ENCODE measurements at places on chromosomes 11 and 22.

- H3K27me3 ChIP-seq: no peaks in the 10 kb centered on the region
- no peak overlapping the region for H3K27ac ChIP-seq
- no peaks in the 10 kb centered on the region for H3K36me3 ChIP-seq
- DNase-seq: no peak
- no peak overlapping the region for H3K4me3 ChIP-seq
- no peaks in the 10 kb centered on the region for H3K4me1 ChIP-seq
These were observed 509.0 kb upstream of the LARGE1 start for GRCh38 chr22:34429314-34429713.

DNA sequence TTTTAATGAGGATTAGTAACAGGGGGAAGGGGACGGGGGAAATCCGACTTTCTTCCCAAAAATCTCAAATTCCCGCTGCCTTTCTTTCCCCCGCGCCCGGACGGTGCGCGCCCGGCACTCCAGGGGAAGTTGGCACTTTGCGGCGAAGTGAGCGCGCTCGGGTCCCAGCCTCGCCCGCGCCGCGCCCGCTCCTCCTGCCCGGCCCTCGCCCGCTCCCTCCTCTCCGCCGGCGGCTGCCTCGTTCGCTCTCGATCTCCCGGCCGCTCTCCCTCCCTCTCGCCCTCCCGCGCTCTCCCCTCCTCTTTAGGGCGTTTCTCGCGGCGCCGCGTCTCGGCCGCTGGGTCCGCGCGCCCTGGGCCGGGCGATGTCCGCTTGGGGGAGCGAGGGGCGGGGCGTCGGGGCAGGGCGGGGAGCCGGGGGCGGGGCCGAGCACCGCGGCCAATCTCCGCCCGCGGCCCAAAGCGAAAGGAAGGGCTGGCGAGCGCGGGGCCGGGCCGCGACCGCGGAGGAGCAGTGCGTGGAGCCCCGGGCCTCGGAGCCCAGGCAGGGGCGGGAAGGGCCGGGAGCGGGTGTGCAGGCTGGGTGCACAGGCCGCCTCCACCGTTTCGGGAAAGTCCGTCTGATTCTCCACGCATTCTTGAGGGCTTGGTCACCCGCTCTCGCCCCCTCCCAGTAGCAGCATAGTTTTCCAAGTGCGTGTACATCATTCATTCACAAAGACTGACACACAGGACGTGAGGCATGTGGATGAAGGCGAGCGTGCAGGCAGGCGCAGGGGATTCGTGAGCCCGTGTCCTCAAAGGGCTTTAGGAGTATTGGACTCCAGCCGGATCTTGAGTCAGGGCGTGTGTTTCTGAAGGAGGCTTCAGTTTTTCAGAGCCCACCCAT lies 65.1 kb downstream of the ETS1 start:
- H3K4me3 ChIP-seq: peak overlapping the region; percentile 96
- peak; percentile 94 for DNase-seq
- H3K4me1 ChIP-seq: peaks cover 45% of the 10 kb centered on the region

- H3K27me3 ChIP-seq: no peaks in the 10 kb centered on the region
- peaks cover 11% of the 10 kb centered on the region for H3K4me1 ChIP-seq
- H3K36me3 ChIP-seq: peaks cover 11% of the 10 kb centered on the region
- DNase-seq: no peak
These were observed 20.8 kb upstream of the ZBED5 start for GRCh38 chr11:10878408-10879214.

DNA sequence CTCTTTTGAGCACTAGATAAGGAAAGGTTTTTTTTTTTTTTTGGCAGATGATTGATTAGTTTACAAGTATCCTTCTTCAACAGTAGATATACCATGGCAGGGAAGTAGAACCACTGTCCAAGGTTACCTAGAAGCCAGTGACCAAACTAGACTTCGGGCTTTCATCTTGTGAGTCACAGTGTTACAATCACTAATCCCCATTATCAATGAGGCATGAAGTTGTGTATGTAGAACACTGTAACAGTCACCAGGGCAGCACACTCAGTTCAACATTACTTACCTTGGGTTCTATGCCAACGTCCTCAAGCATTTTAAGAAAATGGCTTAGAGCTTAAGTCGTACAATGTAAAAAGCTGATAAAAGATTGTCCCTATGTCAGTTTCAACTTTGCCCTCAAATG lies 430.9 kb downstream of the ETS1 start:
- DNase-seq: no peak
- H3K4me1 ChIP-seq: peaks cover 7% of the 10 kb centered on the region
- no peak overlapping the region for H3K27ac ChIP-seq
- no peaks in the 10 kb centered on the region for H3K36me3 ChIP-seq

GRCh38 chr11:84740050-84740449 lies 887.1 kb downstream of the DLG2 start:
- no peak for DNase-seq
- no peaks in the 10 kb centered on the region for H3K27me3 ChIP-seq
- H3K36me3 ChIP-seq: no peaks in the 10 kb centered on the region
- no peak overlapping the region for H3K27ac ChIP-seq
- no peaks in the 10 kb centered on the region for H3K4me1 ChIP-seq

- H3K4me3 ChIP-seq: no peak overlapping the region
- no peak overlapping the region for H3K27ac ChIP-seq
- H3K27me3 ChIP-seq: peaks cover 16% of the 10 kb centered on the region
- no peaks in the 10 kb centered on the region for H3K4me1 ChIP-seq
- peak; percentile 67 for DNase-seq
These were observed 16.4 kb upstream of the MRGPRX2 start for GRCh38 chr11:19076744-19077589.

DNA sequence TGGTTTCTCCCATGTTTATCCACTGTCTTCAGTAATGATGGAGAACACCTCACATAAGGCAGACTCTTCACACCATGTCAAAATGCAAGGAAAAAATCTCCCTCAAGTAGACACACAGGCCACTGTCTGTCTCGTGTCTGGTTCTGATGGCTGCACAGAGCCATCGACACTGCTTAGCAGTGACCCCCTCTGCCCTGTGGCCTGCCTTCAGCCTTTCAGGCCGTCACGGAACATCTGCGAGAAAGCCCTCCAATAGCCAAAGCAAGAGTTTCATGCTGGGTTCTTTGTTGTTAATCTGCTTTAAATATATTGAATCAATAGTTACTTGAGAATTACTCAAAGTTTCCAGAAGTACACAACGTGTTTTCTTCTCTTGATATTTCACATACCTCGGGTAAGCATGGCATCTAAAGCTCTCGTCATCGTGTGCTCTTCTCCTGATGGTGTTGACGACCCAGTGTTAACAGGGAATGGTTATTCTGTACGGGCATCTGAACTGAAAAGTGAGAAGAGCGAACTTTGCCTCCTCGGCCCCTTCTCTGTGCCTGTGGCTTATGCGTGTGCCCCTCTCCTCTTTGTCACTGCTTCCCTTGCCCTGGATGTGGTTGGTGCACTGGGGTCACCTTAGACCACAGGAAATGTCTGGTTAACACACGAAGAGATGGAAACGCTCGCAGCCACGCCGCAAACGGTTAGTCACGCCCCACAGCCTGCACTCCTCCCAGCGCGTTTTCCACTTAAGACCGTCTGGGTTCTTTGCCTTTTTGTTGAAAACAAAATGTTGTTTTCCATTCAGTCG lies 33.4 kb upstream of the CTTN start:
- H3K4me3 ChIP-seq: peak overlapping the region; percentile 37
- DNase-seq: peak; percentile 69
- H3K27ac ChIP-seq: peak overlapping the region; percentile 39
- H3K27me3 ChIP-seq: peaks cover 10% of the 10 kb centered on the region

DNA sequence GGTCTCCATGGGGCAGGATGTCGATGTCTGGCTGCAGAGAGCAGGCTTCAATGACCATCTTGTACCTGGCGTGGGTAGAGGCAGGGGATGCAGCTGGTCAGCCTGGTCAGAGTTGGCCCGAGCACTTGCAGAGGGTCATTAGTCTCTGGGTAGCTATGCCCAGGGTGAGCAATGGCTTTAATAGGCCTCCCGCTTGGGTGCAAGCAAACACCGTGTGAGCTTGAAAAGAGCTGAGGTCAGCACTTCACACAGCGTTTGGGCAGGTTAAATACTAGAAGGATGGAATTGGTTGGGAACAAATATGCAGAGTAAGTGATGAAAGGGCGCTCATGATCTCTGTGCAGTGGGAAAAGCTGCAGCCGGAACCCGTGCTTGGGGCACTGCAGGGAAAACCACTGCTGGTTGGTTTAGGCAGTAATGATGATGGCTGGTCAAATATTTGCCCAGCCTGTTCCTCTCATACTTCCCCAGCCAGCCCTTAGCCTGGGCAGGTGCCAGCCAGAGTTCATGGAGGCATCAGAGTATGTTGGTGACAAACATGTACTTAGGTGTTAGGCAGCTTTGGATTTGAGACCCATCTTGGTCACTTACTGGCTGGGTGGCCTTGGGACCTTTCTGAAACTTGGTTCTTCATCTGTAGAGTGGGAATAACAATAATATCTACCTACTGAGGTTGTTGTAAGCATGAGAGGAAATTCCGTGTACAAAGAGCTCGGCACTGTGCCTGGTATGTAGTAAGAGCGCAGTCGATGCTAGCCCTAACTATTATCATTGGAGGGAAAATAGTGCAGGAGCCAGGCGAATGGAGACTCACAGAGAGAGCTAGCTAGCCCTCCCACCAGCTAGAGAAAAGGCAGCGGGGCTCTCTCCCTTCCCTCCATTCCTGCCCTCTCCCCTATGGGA lies 25.2 kb upstream of the KCNJ11 start:
- H3K4me3 ChIP-seq: no peak overlapping the region
- no peak for DNase-seq
- no peaks in the 10 kb centered on the region for H3K36me3 ChIP-seq
- peaks cover 51% of the 10 kb centered on the region for H3K4me1 ChIP-seq
- H3K27me3 ChIP-seq: peaks cover 66% of the 10 kb centered on the region
- H3K27ac ChIP-seq: peak overlapping the region; percentile 86

GRCh38 chr22:17250380-17251082 lies 31.3 kb upstream of the ADA2 start:
- DNase-seq: no peak
- H3K27ac ChIP-seq: no peak overlapping the region
- peaks cover 33% of the 10 kb centered on the region for H3K27me3 ChIP-seq
- H3K4me1 ChIP-seq: peaks cover 3% of the 10 kb centered on the region
- H3K4me3 ChIP-seq: no peak overlapping the region

GRCh38 chr11:47426062-47426956 lies at the start of gene PSMC3:
Gene PSMC3, minus strand, starts transcription at chr11:47426439. Its CDS starts 160 bp downstream, at chr11:47426279.
- H3K4me1 ChIP-seq: peaks cover 35% of the 10 kb centered on the region
- peak; percentile 99 for DNase-seq
- H3K27ac ChIP-seq: peak within 1 kb of the TSS; percentile 99
- H3K4me3 ChIP-seq: peak within 1 kb of the TSS; percentile 100
- H3K36me3 ChIP-seq: peaks cover 41% of the 10 kb centered on the region

DNA sequence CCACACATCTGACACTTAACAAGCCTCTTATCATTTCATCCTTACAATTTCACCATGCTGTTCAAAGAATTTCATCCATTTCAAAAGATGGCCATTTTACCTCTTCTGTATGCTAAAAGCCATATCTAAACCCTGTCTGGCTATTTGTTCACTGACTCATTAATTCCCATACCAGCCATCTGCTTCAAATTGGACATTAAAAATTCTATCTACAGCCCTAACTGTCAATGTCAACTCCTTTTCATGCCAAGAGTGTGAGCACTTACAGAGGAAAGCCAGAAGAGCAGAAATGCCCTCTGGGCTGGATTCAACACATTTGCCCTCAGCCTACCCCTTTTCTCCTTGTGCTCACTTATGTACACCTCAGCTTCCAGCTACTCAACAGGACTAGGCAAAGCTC lies 59.2 kb downstream of the SYTL2 start:
- H3K27ac ChIP-seq: peak overlapping the region; percentile 97
- peaks cover 98% of the 10 kb centered on the region for H3K4me1 ChIP-seq
- H3K4me3 ChIP-seq: peak overlapping the region; percentile 54

GRCh38 chr11:96373826-96374225 lies 15.9 kb downstream of the CCDC82 start:
- H3K4me3 ChIP-seq: no peak overlapping the region
- H3K27me3 ChIP-seq: no peaks in the 10 kb centered on the region
- H3K4me1 ChIP-seq: peaks cover 3% of the 10 kb centered on the region
- H3K27ac ChIP-seq: no peak overlapping the region

- peaks cover 13% of the 10 kb centered on the region for H3K36me3 ChIP-seq
- H3K27me3 ChIP-seq: peaks cover 43% of the 10 kb centered on the region
- peaks cover 3% of the 10 kb centered on the region for H3K4me1 ChIP-seq
- H3K27ac ChIP-seq: no peak overlapping the region
- no peak overlapping the region for H3K4me3 ChIP-seq
These were observed 22.8 kb downstream of the PIM3 start for GRCh38 chr22:49983148-49984042.

- no peak overlapping the region for H3K4me3 ChIP-seq
- H3K27me3 ChIP-seq: no peaks in the 10 kb centered on the region
- no peaks in the 10 kb centered on the region for H3K4me1 ChIP-seq
These were observed 392.3 kb upstream of the ARHGAP42 start for GRCh38 chr11:100294748-100295147.

GRCh38 chr22:19522881-19523239 lies 1.4 kb downstream of the CLDN5 start:
- H3K27me3 ChIP-seq: peaks cover 52% of the 10 kb centered on the region
- no peak for DNase-seq
- H3K36me3 ChIP-seq: peaks cover 7% of the 10 kb centered on the region
- no peak overlapping the region for H3K27ac ChIP-seq

GRCh38 chr22:26781596-26781995 lies 124.2 kb downstream of the MIAT start:
- H3K4me1 ChIP-seq: peaks cover 3% of the 10 kb centered on the region
- H3K27me3 ChIP-seq: no peaks in the 10 kb centered on the region
- no peak overlapping the region for H3K27ac ChIP-seq
- H3K36me3 ChIP-seq: peaks cover 43% of the 10 kb centered on the region
- no peak for DNase-seq
- H3K4me3 ChIP-seq: no peak overlapping the region

DNA sequence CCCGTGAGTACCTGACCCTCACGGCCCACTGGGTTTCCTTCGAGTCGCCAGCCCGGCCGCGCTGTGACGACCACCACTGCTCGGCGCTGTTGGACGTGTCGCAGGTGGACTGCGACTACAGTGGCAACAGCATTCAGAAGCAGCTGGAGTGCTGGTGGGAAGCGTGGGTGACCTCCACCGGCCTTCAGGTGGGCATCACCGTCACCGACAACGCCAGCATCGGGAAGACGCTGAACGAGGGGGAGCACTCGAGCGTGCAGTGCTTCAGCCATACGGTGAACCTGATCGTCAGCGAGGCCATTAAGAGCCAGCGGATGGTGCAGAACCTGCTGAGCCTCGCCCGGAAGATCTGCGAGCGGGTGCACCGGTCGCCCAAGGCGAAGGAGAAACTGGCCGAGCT lies 32.2 kb downstream of the ZBED4 start:
- H3K27me3 ChIP-seq: no peaks in the 10 kb centered on the region
- no peak overlapping the region for H3K27ac ChIP-seq
- H3K4me1 ChIP-seq: peaks cover 5% of the 10 kb centered on the region
- DNase-seq: no peak
- H3K4me3 ChIP-seq: no peak overlapping the region

All from activated naive CD4-positive, alpha-beta T cell treated with anti-CD3 and anti-CD28 coated beads, Interleukin-2, amount 10 ng/mL, durations not matched to agents 7 days and 5 days (primary cell).